Stimulated activated CD8-positive, alpha-beta memory T cell treated with anti-CD3 and anti-CD28 coated beads, Interleukin-7, amount 100 ng/mL, for 1 hour (primary cell): ENCODE measurements at places on chromosomes 12 and 14.

DNA sequence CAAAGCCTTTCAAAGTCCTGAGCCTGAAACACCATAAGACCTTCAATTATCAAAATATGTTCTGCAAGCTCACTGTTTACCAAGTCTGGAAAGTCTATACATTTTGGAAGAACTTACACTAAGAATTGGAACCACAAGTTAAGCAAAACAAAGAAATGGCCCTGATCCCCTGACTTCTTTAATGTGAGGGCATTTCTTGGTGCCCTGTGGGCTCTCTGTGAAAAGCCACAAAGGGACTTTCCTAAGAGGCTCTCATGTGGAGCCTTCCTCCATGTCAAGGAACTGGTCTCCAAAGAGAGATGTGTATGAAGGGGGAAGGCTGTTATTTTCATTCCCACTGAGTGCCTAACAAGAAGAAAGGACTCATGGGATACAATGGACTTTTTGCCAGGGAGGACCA, 13.5 kb upstream of the MYH6 start:
- no peak for DNase-seq

GRCh38 chr12:123655420-123655819, 15.5 kb upstream of the TCTN2 start:
- DNase-seq: no peak

GRCh38 chr12:132507656-132508490, 17.9 kb downstream of the FBRSL1 start:
- no peak for DNase-seq

DNA sequence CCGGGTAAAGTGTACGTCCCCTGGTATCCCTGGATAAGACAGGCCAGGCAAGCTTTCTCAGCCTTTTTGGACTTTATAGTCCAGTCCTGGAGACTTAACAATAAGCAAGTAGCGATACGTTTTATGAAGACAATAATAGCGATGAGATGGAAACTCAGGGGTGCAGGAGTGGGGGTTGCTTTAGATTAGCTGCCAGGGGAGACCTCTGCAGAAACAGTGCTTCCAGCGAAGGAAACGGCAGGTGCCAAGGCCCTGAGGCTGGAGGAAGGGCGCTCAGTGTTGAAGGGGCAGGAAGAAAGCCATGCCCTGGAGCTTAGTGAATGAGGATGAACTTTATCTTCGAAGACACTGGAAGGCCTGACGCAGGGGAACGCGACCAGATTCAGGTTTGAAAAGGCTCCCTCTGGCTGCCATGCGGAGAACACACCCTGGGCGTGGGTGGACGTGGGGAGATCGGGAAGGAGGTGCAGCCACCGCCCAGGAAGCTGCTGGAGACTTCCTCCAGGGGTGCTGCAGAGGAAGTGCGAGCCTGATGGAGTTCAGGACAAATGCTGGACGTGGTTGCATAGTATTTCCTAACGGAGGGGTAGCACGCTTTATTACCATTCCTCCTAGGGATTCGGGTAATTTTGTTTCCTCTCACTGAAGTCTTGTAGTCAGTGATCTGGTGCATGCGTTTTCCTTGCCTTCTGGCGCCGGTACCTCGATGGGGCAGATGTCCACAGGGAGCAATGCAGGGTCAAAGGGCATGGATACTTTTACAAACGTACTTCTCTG, 26.1 kb upstream of the UBC start:
- DNase-seq: peak; percentile 64

DNA sequence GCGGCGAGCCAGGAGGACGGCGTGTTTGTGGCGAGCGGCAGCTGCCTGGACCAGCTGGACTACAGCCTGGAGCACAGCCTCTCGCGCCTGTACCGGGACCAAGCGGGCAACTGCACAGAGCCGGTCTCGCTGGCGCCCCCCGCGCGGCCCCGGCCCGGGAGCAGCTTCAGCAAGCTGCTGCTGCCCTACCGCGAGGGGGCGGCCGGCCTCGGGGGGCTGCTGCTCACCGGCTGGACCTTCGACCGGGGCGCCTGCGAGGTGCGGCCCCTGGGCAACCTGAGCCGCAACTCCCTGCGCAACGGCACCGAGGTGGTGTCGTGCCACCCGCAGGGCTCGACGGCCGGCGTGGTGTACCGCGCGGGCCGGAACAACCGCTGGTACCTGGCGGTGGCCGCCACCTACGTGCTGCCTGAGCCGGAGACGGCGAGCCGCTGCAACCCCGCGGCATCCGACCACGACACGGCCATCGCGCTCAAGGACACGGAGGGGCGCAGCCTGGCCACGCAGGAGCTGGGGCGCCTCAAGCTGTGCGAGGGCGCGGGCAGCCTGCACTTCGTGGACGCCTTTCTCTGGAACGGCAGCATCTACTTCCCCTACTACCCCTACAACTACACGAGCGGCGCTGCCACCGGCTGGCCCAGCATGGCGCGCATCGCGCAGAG, 873 bp downstream of the PLXNC1 start:
- DNase-seq: no peak

DNA sequence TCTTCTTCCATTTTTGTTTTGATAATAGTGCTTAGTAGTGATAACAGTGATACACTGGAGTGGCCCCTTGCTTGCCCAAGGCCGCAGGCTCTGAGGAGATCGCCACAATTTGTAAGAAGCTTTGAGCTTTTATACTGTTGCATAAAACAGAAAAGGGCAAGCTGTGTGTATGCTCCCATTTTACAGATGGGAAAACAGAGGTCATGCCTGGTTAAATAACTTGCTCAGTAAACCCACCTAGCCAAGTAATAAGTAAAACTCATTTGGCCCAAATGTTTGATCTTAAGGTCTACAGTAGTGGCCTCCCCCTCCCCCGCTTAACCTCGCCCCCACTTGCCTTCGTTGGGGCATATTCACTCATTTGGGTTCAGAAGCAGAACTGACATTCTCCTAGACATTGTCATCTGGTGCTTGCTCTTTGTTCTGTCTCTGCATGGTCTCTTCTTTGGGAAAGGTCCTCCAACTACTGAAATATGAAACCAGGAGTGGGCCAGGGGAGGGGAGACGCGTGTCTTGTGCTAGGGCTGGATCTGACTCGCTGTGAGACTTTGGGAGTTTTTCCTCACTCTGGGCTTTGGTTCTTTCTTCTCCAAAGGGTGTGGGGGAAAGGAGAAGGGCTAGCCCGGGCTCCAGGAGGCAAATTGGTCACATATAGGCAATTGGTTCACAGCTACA, 88.1 kb downstream of the PAPOLA start:
- DNase-seq: no peak

DNA sequence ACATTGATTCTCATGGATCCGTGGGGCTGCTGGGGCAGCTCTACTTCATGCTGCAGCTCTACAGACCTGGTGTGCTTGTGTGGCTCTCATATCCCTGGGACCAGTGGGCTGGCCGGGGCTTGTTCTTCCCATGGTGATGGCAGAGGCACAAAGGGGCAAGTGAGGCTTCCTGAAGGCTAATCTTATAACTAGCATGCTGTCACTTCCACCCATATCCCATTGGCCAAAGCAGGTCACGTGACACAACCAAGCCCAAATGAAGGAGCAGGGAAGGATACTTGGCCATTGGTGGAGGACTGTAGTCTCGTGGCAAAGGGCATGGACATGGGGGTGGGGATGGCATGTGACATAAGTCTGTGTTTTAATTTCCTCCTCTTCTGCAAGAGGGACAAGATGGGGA, 9.9 kb downstream of the PLBD2 start:
- DNase-seq: no peak

DNA sequence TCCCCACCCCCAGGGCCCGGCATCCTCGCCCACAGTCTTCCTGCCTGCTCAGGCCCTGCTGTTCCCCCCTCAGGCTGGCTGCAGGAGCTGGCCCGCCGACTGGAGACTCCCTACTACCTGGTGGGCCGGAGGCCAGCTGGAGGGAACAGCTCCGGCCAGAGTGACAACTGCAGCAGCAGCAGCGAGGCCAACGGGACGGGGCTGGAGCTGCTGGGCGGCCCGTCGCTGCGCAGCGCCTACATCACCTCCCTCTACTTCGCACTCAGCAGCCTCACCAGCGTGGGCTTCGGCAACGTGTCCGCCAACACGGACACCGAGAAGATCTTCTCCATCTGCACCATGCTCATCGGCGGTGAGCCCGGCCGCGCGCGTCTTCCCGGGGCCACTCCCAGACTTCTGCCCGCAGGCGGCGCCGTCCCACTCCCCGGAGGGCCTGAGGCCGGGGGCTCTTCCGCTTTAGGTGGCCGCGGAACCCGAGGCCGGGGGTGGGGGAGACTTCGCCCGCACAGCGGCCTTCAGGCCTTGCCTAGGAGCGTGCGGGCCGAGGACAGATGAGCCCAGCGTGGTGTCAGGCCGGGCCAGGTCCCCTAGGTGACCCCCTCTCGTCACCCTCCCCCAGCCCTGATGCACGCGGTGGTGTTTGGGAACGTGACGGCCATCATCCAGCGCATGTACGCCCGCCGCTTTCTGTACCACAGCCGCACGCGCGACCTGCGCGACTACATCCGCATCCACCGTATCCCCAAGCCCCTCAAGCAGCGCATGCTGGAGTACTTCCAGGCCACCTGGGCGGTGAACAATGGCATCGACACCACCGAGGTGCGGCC, 10.2 kb downstream of the KCNH3 start:
- DNase-seq: no peak

GRCh38 chr12:104985206-104985605, 910 bp upstream of the NOPCHAP1 start:
- no peak for DNase-seq

- no peak for DNase-seq
Measured at GRCh38 chr14:45651890-45652289, 398.9 kb upstream of the MIS18BP1 start.

DNA sequence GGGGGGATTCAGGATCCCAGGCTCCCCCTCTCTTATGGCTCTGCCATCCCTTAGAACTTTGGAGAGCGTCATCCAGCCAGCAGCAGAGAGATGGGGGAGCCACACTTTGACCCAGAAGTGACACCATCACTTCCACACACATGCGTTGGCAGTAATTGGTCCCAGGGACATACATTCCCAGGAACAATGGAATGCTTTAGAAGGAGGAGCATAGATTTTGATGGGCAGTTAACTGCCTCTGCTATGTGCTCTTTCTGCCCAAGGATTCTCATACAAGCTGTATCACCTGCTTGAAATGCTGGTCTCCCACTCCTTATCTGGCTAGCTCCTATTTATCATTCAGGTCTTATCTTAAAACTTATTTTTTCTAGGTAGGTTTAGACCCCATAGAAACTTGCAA, 109.0 kb upstream of the RPH3A start:
- DNase-seq: no peak

DNA sequence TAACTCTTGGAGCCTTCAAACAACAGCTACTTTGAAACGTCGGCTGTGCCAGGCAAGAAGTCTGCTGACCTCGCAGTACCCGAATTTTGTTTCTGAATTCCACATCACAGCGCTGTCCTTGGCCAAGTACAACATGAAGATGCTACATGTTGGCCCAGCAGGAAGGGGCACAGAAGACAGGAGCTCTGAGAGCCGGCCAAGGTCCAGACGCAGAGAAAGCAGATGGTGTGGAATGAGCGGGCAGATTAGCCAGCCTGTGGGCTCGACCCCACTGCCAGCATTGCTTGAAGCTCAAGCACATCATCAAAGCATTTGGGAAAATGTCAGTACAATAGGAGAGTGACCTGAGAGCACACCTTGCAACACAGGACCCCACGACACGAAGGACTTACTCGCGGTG, 64.5 kb downstream of the FZD10 start:
- no peak for DNase-seq

GRCh38 chr12:52193991-52194390, 2.2 kb upstream of the KRT80 start:
- DNase-seq: no peak

DNA sequence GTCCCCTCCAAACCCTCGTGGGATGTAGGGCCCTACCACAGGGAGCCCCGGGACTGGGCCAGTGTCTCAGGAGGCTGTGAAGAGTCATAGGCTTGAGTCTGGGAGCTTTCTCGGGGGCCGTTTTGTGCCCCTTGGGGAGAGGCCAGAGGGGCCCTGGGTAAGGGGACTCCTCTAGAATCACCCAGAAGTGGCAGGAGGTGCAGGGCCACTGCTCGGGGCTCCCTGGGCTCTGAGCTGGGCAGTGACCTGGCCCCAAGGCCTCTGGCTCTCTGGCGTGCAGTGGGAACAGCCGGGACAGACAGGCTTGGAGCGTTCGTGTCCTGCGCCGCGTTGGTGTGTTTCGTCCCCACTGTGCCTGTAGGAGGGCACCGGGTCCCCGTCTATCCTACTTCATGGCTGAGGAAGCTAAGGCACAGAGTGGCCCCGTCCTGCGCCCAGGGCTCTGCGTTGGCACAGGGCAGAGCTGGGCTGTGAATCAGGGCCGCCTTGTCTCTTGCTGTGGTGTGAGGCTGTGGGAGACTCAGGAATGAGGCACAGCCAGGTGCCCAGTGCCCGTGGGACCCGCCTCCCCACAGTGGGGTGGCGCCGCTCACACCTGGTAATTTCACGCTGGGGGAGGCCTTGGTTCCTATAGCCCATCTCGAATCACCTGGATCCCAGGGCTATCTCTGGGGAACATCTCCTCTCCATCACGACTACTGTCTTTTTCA, 23.8 kb upstream of the KIF26A start:
- DNase-seq: no peak

DNA sequence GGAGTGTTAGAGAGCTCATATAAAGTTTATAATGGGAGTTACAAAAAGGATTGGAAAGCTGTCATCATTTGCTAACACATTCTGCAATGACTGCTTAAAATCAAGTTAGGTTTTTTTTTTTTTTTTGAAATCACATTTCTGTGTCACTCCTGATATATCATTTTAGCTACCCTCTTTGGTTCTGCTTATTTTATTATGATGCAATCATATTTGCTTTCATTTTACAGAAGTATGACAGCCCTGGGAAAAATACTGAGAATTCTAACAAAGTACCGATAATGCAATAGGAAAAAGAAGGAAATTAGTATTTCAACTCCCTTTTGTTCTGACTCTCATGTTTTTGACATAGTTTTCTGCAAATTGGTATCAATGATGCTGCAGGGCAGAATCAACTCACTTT, 71.6 kb upstream of the MDGA2 start:
- DNase-seq: no peak

GRCh38 chr12:63083046-63083445, 68.0 kb downstream of the AVPR1A start:
- no peak for DNase-seq

DNA sequence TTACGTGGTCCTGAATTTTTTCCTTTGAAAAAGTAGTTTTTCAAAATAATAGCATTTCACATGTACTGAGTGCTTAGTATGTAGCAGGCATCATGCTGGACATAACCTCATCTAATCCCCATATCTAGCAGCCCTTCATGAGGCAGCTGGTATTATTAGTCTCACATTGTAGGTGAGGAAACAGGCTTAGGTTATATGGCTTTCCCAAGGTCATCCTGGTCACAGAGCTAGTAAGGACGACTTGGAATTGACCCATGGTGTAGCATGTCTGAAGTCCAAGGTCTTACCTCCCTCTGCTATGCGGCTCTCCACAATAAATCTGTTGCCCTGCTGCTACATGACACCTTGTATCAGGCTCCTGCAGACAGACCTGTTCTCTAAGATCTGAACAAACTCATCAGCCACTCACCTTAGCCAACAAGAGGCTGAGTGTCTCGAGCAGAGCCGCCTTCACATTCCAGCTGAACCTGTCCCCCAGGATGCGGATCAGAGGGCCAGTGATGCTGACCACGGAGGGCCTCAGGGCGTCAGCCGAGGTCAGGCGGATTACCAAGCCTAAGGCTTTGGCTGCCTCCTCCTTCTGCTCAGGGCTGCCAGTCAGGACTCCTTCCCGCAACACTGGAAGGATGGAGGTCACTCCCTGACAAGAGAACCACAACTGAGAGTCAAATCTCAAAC, 19.7 kb upstream of the RAB35 start:
- DNase-seq: no peak

GRCh38 chr14:77822741-77823140, 22.8 kb downstream of the ADCK1 start:
- DNase-seq: no peak
